ENCODE measurements at places on chromosomes 13 and 19. TPM values are rescaled to one million over a fixed set of nuclear protein-coding genes. Genes with fewer than 3 reads are reported as not detected.

- no peak for DNase-seq
Measured at GRCh38 chr13:59414006-59414405, 749.7 kb downstream of the DIAPH3 start.

GRCh38 chr19:48755084-48755641 lies at the start of gene FGF21:
Gene FGF21 (plus strand): TSS chr19:48755524. CDS start chr19:48756237, 713 bp downstream.
- DNase-seq, result no peak

DNA sequence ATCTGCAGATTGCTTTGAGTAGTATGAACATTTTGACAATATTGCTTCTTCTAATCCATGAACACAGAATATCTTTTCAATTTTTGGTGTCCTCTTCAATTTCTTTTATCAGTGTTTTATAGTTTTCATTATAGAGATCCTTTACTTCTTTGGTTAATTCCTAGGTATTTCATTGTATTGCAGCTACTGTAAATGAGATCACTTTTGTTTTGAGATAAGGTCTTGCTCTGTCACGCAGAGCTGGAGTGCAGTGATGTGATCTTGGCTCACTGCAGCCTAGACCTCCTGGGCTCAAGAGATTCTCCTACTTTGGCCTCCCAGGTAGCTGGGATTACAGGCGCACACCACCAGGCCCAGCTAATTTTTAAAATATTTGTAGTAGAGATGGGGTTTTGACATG lies 9.8 kb downstream of the CYP2A7 start:
- DNase-seq, result no peak

DNA sequence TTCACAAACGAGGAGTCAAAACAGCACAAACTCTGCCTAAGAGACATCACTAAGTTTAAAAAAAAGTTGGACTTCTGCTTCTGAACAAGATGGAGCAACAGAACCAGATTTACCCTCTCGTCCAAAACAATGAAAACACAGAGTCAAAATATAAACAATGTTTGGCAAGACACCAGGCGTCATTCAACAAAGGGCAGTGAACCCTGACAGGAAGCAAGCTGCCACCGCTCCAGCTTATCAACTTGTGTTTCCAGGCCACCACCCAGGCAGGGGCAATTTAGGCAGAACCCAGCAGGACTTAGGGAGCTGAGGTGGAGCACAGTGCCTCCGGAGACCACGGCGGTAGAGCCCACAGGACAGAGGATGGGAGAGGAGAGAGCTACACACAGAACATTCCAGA lies 8.6 kb upstream of the NAPA start:
- DNase-seq, result no peak

The URAD gene
- not detected for total RNA-seq

The DCLK1 gene
- not detected for total RNA-seq

GRCh38 chr19:38061294-38061693 lies 154.3 kb downstream of the SIPA1L3 start:
- DNase-seq, result no peak

GRCh38 chr13:85367887-85368286 lies 431.3 kb downstream of the SLITRK6 start:
- DNase-seq, result no peak

The CKM gene
- not detected for total RNA-seq

- DNase-seq, result no peak
Measured at GRCh38 chr13:98285317-98285716, 108.2 kb upstream of the RNF113B start.

DNA sequence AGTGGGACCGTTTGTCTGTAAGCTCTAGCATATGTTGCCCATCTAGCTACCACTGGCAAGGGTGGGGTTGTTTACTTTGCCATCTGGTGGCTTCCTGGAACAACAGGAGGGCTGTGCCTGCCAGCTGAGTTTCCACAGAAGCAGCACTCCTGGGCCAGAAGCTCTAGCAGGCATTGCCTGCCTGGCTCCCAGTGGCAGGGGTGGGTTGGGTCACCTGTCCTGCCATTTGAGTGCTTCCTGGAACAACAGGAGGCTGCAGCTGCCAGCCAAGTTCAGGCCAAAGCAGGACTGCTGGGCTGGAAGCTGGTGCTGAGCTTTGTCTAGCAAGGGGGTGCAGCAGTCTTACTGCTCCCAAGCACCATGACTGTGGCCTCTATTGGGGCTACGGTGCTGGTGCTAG lies 239.7 kb downstream of the MTUS2 start:
- DNase-seq, result no peak

DNA sequence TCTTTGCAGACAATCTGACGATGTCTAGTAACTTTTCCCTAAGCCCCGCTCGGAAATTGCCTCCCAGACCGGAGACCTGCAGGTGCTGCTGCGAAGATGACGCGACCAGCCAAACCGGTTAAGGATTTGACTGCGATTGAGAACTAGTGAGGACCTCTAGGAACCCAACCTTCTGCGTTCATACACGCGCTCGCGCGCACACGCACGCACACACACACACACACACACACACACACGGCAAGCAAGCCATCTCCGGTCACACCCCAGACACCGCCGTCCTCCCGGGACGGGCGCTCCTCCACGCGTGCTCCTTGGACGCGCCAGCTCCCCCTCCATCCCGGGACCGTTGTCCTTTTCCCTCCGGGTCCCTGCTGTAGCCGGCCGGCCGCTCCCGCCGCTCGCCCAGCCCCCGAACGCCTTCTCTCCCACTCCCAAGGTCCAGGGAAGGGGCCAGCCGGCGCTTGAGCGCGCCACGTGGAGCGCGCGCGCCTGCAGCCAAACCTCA lies 1.2 kb downstream of the TBC1D4 start:
- peak; percentile 63 for DNase-seq

The ZNF723 gene
- total RNA-seq, result not detected

GRCh38 chr19:46134527-46134926 lies 10.0 kb upstream of the IGFL3 start:
- no peak for DNase-seq

All from activated CD8-positive, alpha-beta T cell treated with anti-CD3 and anti-CD28 coated beads for 36 hours (primary cell).